ENCODE measurements at places on chromosomes 13 and 19.

GRCh38 chr19:5006201-5006600 lies 37.3 kb downstream of the KDM4B start:
- DNase-seq, result no peak

- DNase-seq, result no peak
Observed at GRCh38 chr19:17138937-17139598, 63.5 kb downstream of the MYO9B start.

GRCh38 chr19:29609636-29610035 lies 3.6 kb downstream of the POP4 start:
- no peak for DNase-seq

- no peak for DNase-seq
Observed at GRCh38 chr19:47028195-47028601, 8.6 kb downstream of the NPAS1 start.

DNA sequence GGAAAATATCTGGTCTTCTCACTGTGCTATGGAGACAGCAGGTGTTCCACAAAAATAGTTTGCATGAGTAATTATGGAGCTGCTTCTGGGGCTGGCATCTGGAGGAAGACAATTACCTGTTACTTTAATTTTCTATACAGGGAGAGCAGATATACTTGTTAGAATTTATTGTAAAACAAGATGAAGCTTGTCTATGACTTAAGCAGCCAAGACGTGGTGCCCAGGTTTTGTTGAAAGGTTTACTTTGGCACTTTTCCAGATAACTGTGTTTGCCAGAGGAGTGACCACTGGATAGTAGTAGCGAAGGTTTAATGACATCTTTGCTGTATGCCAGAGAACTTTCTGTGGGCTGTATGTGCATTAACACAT lies 134.5 kb upstream of the KL start:
- no peak for DNase-seq

DNA sequence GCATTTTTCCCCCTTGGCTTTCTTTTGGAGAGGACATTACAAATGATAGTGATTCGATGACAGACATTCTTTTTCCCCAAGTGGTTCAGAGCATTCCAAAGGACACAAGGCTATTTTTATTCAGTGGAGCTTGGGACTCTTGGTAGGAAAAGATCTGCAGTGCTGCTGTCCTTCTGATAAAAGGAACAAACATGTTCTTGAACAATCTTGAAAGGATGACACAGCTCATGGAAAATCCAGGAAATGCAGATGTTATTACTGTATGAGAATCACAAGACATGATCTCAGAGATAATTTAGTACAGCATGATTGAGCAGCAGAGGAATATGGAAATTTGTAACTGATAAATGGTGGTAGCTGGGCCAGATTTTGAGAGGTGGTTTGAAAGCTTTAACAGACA lies 96.2 kb upstream of the RFC3 start:
- peak; percentile 36 for DNase-seq

DNA sequence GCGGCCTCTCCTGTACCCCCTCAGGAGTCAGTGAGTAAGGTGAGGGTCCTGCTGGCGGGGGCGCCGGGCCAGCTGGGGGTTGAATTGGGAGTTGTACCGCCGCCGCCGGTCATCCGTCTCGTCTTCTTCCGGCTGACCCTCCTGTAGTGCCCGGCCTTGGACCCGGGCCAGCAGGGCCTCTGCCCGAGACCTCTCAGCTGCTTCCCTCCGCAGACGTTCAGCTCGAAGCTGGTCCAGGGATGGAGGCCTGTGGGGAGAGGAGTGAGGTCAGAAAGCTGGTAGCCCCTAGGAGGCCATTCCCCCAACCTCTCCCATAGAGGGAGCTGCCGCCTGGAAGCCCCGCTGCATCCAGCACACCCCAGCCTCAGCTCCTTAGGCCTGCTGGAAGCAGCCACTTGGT lies 3.8 kb downstream of the LENG1 start:
- peak; percentile 26 for DNase-seq

- no peak for DNase-seq
Observed at GRCh38 chr13:52706081-52706480, 33.5 kb downstream of the CNMD start.

GRCh38 chr13:51553531-51553930 lies 30.7 kb upstream of the WDFY2 start:
- DNase-seq, result no peak

- DNase-seq, result no peak
Observed at GRCh38 chr19:54606230-54606629, 12.8 kb downstream of the LILRA1 start.

Data from dermis blood vessel endothelial cell (primary cell).